ENCODE measurements at places on chromosomes 1 and 21. TPM values are rescaled to one million over a fixed set of nuclear protein-coding genes. Genes with fewer than 3 reads are reported as not detected.

GRCh38 chr1:54355931-54356679 lies 50.1 kb downstream of the SSBP3 start:
- DNase-seq, result no peak

Gene OR10X1
- total RNA-seq, result not detected

GRCh38 chr1:119002028-119002686 lies 14.0 kb upstream of the TBX15 start:
- no peak for DNase-seq

GRCh38 chr1:55259911-55260609 lies 44.9 kb upstream of the USP24 start:
- DNase-seq, result no peak

Gene ADCY10
- total RNA-seq, result 0.28 TPM

DNA sequence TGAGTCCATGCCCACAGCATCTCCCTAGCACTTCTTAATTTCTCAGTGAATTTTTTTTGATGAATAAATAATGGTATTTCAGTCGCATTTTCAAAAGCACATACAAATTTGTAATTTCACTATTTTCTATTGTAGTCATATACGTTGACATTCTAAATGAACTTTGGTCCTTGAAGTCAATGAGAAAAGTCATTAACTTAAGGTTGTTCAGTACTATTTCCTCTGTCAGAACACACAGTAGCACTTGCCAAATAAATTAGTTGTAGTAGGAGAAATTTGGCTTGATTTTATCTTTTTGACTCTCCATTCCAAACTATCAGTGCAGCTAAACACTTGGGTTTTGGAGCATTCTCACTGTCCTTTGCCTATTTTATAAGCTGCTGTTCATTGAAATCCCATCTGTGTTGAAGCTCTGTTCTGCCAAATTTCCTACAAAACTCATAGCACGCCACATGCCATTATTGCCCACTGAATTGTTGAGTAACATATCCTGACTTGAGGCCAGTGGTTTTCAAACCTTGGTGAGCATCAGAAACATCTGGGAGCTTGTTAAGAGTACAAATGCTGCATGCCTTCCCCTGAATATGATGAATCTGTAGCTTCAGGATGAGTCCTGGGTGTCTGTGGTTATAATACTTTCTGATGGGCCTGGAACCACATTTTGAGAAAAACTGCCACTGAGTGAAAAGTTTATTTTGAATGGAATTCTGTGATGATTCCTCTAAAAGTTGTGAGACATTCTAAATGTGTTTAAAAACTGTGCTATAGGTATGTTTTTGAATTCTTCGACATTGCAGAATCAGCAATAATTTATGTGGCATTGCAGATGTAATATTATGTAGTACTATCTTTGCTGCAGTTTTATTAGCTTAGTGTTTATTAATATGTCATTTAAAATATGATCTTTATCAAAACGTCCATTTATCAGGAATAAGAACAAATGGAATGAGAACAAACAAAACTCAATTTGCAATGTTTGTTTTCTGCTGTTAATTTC lies 78.9 kb downstream of the DNM3 start:
- no peak for DNase-seq

GRCh38 chr1:74271503-74271902 lies 36.3 kb downstream of the TNNI3K start:
- DNase-seq, result no peak

- DNase-seq, result peak; percentile 55
These were observed 2.8 kb downstream of the MYCL start for GRCh38 chr1:39898648-39899603.

GRCh38 chr1:156200044-156200443 lies 6.1 kb downstream of the SLC25A44 start:
- DNase-seq, result no peak

Gene TRIM67
- not detected for total RNA-seq

Gene NPR1
- total RNA-seq, result 2.3 TPM

- peak; percentile 60 for DNase-seq
These were observed 43.2 kb upstream of the TACSTD2 start for GRCh38 chr1:58620259-58620658.

DNA sequence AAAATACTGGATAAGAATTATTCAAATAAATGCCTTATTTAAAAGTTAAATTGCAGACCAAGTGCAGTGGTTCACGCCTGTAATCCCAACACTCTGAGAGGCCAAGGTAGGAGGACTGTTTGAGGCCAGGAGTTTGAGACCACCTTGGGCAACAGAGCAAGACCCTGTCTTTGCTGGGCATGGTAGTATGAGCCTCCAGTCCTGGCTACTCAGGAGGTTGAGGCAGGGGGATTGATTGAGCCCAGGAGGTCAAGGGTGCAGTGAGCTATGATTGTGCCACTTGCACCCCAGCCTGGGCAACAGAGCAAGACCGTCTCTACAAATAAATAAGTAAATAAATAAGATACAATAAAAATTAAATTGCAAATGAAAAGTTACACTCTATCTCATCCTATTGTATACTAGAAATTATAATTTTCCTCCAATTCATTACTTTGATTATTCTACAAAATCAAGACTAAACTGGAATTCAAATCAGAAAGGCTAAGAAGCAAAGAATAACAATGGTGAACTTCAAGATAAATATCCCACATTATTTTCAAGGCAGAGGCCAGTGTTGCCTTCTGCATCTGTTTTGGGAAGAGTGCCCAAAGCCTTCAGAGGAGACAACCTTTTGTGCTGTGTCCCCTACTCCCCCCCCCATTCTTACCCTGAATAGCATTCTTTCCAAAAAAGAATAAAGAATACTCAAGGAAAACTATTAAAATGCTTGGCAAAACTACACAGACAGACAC lies 73.3 kb upstream of the IRF2BP2 start:
- DNase-seq, result no peak

Gene PLPP3
- total RNA-seq, result 42.3 TPM

Gene KCNJ9
- total RNA-seq, result 0.47 TPM

- no peak for DNase-seq
These were observed 189.4 kb upstream of the PALMD start for GRCh38 chr1:99456536-99456935.

DNA sequence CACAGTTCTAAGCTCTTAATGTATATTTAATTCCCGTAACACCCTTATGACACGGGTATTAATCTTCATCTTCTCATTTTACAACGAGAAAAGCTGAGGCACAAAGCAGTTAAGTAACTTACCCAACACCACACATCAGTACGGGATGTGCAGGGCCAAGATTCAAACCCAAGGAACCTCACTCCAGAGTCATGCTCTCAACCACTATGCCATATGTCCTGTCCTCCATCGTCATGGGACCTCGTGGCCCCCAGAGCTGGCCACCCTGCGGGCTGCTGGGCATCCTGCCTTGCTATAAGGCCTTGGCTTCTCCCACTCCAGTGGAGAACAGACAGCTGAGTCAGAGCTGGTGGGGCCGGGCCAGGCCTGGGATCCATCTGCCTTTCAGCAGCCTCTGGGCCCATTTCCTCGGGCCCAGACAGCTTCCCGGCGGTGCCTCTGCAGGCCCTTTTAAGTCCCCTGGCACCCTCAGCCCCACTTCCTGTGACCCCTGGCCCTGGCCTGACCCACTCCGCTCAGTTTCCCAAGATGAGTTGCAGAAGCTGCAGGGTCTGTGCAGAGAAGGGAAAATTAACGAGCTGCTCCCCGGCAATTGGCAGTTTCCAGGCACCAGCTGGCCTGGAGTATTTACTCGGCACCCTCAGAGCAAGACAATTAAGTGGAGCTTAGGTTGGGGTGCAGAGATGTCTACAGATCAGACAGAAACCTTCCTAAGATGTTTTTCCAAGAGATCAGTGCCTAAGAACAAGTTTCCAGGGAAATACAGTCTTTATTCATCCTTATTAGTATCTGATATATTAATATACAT lies 98.2 kb downstream of the EPHB2 start:
- peak; percentile 67 for DNase-seq

Gene OR2T33
- total RNA-seq, result not detected

DNA sequence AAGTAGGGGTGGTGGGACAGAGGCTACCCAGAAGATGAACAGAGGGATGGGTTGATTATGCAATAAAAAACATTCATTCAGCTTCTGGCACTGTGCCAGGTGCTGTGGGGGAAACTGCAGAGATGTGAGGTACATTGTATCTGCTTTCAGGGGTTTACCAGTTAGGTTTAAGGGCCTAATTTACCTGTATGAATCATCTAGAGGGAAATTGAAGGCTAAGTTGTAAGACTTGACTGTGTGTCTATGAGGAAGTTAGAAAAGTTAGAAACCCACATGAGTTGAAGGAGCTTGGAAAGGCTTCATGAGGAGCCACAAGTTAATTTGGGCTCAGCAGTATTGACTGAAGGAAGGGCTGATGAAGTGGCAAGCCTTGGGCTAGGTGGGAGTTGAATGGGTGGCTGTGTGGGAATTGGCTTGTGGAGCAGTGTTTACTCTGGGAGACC lies 36.7 kb upstream of the APOBEC4 start:
- no peak for DNase-seq

DNA sequence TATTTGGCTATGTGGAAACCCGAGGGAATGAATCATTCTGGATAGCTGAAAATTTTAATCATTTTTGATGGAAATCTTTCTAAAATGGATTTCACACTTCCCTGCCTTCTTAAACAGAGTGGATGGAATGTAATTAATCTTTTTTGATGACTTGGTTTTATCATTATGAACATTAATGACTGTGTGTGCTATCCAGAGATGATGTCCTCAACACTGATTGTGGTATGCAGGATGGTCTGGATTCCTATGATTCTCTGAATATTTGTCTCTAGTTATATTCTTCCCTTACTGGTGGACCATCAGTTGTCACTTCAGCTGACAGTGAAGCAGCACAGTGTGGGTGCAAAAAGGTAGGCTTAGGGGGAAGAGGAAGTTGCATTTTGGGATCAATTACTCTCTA lies 513.5 kb downstream of the LMO4 start:
- no peak for DNase-seq

Gene CELA3B
- total RNA-seq, result 0.35 TPM

Gene ZNF648
- 0.07 TPM for total RNA-seq

DNA sequence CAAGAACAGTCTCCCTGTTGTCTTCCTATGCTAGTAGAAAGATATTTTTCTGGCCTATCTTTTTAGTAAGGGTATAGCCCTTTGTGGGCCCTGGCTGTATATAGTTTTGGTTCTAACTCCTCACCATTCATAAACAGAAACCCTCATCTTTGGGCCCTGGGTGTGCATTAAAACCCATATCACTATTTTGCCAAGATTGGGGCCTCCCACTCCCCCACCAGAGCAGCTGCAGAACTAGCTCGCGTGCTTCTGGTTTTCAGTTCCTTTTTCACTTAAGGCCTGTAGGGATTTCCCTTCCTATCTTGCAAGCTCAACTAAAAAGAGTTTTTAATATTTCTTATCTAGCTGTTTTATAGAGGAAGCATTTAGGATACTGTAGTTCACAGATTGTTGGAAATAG lies 106.4 kb downstream of the RGL1 start:
- no peak for DNase-seq

Gene PARK7
- 200 TPM for total RNA-seq

Gene NUAK2
- 50.8 TPM for total RNA-seq

GRCh38 chr1:211748810-211749209 lies 73.4 kb upstream of the NEK2 start:
- no peak for DNase-seq

- no peak for DNase-seq
These were observed 805 bp downstream of the ATG4C start for GRCh38 chr1:62784509-62785365.

DNA sequence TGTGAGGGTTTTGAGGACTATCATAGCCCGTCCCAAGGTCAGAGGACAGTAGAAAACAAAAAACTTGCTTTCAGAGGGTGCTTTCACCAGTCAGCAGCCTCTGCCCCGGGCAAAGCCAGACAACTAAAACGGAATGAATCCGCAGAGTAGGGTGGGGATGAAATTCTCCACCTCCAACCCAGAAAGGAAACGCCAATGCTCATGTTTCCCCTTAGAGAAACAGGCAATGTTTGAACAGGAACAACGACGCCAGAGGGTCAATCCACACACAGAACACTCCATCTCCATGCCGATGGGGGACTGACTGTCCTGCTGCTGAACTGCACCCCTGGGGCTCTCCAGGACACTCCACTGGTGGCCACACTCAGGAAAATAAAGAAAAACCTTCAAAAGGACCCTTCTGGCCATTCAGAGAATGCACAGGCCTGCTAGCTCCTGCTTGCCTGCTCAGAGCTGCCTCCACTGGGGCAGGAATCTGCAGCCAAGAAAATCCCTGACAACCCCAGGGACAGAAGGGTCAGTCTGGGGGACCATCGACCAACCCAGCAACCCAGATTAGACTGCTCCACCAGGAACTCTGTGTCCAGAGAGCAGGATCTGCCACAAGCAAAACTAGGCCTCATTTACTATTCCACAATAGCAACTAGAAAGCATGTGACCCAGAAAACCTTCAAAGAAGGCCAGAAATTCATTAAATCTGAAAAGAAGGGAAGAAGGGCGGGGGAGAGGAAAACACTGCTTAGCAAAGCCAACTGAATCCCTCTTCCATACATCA lies 116.0 kb downstream of the TOMM20 start:
- no peak for DNase-seq

- DNase-seq, result no peak
These were observed 143.3 kb upstream of the JUN start for GRCh38 chr1:58927041-58927721.

Gene PRR9
- not detected for total RNA-seq

DNA sequence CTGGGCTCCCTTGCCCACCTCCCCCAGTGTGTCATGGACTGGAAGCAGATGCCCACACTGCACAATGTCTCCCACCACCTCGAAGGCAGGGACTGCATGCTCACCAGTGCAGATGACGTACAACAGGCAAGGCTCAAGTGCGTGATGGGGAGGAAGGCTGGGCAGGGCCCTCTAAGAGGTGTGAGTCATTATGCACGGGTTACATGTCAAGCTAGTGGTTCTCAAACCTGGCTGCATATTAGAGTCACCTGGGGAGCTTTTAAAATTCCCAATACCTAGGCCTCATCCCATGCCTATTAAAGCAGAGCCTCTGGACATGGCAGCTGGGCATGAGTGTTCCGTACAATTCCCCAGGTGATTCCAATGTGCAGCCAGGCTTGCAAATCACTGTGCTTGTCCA lies 137.9 kb upstream of the NGF start:
- DNase-seq, result no peak

Gene ATP8B2
- total RNA-seq, result 36.1 TPM

Gene TMEM200B
- total RNA-seq, result 0.90 TPM

DNA sequence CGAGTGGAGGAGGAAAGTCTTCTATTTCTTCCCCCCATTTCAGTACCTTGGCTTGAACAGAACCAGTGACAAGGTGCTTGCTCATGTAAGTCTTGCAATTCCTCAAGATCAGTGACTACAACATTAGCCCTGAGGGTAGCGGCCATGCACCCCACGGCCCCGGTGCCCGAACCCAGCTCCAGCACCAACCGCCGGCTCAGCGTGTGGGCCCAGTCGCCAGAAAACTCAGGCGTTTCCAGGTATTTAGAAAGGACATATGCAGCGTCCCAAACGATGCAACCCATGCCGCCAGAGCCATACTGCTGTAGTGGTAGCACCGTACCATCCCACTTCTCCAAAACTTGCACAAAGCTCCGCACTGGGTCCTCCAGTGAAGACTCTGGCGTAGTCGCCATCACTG lies 11.2 kb upstream of the MANEAL start:
- DNase-seq, result no peak

Gene PLEKHN1
- total RNA-seq, result 0.99 TPM

DNA sequence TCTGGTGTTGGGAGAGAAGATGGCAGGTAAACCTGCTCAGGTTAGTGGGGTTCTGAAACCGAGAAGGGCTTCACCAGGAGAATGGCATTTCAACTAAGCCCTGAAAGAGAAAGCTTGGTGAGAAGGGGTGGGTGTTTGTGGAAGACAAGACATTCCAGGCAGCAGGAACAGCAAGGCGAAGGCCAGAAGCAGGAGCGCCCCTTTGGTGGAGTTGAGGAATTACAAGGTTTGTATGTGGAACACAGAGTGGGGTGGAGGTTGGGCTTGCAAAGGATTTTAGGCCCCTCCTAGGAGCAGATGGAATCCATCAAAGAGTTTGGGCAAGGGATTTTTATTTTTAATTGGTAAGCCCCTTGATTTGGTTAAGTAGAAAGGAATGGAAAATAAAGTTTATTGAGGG lies 24.8 kb upstream of the ELOA start:
- DNase-seq, result no peak

Gene BCAN
- 0.14 TPM for total RNA-seq
